Neural progenitor cell (in vitro differentiated cells): ENCODE measurements at places on chromosomes 5 and 9. TPM values are rescaled to one million over a fixed set of nuclear protein-coding genes. Genes with fewer than 3 reads are reported as not detected.

DNA sequence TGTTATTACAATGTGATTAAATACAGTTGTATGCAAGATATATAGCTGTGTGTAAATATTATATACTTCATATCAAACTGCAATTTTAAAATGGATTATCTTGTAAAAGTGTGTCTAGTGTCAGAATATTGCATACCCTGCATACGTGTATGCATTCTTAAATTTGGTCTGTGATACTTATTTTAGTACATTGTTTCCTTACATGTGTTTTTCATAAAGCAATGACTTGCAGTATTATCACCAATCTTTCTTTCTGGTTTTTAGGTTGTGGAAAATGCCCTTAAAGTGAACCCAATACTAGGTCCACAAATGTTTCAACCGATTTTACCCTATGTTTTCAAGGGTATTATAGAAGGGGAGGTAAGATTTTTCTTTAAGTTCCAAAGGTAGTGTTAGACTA lies 28.5 kb upstream of the LRRC70 start:
- no peak overlapping the region for H3K27ac ChIP-seq
- no peaks in the 10 kb centered on the region for H3K36me3 ChIP-seq
- H3K4me1 ChIP-seq: no peaks in the 10 kb centered on the region
- DNase-seq: no peak

- peaks cover 11% of the 10 kb centered on the region for H3K4me1 ChIP-seq
- no peak for DNase-seq
- H3K36me3 ChIP-seq: no peaks in the 10 kb centered on the region
- H3K27ac ChIP-seq: no peak overlapping the region
- no peaks in the 10 kb centered on the region for H3K27me3 ChIP-seq
Observed at GRCh38 chr9:106962615-106963363, 99.8 kb downstream of the ZNF462 start.

DNA sequence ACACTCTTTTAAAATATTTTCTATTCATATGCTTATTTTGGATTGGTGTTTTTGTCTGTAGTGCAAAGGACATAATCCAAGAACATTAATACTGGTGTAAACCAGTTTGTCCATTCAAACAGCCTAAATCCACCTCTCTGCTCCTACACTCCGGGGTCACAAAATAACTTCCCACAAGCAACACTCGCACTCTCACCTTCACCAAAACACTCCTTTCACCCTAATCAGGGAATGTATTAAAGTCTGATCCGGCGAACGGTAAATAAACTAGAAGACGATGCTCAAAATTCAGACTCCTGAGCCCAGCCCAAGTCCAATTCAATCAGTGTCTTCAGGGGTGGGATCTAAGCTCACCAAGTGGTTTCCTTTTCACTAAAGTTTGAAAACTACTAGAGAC lies 649 bp downstream of the AP3B1 start:
- peaks cover 16% of the 10 kb centered on the region for H3K27me3 ChIP-seq
- H3K36me3 ChIP-seq: no peaks in the 10 kb centered on the region
- DNase-seq: peak; percentile 19

DNA sequence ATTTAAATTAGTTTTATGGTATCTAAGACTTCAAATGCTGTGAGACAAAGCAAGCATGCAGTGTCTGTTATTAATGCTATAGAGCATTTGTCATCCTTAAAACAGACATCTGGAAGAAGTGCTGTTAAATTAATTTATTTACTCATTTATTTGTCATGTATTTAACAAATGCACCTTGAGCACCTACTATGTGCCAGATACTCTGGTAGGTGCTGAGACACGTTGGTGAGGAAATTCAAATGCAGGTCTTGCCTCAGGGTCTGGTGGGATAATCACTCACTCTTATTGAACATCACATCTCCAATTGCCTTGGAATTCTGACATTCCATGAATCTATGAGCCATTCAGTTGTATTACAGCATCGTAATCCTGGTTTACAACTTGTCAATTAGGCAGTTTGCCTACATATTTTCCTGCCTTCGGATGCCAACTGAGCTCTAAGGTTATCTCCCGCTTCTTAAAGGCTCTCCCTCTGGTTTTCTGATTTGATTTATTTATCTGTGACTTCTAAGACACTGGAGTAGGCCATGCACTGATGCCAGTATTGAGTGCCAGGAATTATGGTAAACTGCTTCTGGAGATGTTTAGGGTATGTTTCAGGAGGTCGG lies 56.0 kb upstream of the RPS23 start:
- no peaks in the 10 kb centered on the region for H3K36me3 ChIP-seq
- no peaks in the 10 kb centered on the region for H3K27me3 ChIP-seq
- H3K4me3 ChIP-seq: no peak overlapping the region
- no peak for DNase-seq

GRCh38 chr5:139185589-139185988 lies 12.6 kb downstream of the SIL1 start:
- no peak overlapping the region for H3K4me3 ChIP-seq
- no peaks in the 10 kb centered on the region for H3K36me3 ChIP-seq
- no peak overlapping the region for H3K27ac ChIP-seq
- no peaks in the 10 kb centered on the region for H3K27me3 ChIP-seq
- no peak for DNase-seq

- no peaks in the 10 kb centered on the region for H3K27me3 ChIP-seq
- DNase-seq: peak; percentile 43
- peak overlapping the region; percentile 9 for H3K4me3 ChIP-seq
- no peak overlapping the region for H3K27ac ChIP-seq
- no peaks in the 10 kb centered on the region for H3K36me3 ChIP-seq
- H3K4me1 ChIP-seq: peaks cover 29% of the 10 kb centered on the region
Observed at GRCh38 chr9:105138306-105138801, 106.1 kb upstream of the SLC44A1 start.

DNA sequence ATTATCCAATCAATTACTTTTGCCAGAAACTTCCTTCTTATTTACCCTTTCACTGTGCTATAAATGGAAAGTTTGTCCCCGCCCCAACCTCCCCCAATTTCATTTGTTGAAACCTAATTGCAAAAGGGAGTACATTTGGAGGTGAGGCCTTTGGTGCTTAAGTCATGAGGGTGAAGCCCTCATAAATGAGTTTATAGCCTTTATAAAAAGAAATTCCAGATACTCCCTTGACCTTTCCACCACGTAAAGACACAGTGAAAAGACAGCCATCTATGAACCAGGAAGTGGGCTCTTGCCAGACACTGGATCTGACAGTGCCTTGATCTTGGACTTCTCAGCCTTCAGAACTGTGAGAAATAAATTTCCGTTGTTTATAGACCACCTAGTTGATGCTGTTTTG lies 82.3 kb downstream of the NUDT12 start:
- no peak overlapping the region for H3K4me3 ChIP-seq
- no peak for DNase-seq
- no peaks in the 10 kb centered on the region for H3K36me3 ChIP-seq
- no peak overlapping the region for H3K27ac ChIP-seq
- H3K4me1 ChIP-seq: no peaks in the 10 kb centered on the region
- H3K27me3 ChIP-seq: no peaks in the 10 kb centered on the region

DNA sequence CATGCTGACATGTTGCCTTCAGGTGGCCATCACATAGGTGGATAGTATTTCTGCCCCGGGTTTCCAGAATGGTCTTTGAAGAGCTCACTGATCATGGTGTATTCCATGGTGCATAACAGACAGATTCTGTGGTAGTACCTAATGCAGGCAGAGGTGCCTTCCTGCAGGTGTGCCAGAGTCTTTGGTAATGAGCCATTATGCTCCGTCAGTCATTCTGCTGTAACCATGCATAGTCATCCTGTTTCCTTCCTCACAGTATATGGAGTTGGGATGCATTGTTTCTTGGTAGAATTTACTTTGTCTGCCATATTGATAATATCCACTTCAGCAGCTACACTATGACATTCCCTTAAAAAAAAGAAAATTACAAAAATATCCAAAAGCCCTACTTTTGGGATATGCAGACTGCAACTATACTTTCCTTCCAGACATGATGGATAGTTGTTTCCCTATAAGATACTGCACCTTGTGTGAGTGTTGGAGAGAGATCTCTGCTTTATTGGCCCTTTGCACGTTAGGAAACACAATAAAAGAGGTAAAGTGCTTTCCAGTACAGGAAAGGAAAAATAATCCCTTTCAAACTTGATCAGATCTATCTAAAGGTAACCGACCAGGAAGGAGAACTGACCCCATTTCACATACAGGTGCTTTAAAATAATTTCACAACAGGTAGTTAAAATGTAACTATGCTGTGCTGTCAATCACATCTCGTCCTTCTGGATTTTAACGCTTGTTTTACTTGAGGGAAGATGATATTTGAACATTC lies 537.5 kb upstream of the WWC1 start:
- peaks cover 6% of the 10 kb centered on the region for H3K4me1 ChIP-seq
- no peaks in the 10 kb centered on the region for H3K27me3 ChIP-seq
- DNase-seq: no peak
- no peaks in the 10 kb centered on the region for H3K36me3 ChIP-seq
- no peak overlapping the region for H3K4me3 ChIP-seq

- no peaks in the 10 kb centered on the region for H3K4me1 ChIP-seq
- H3K4me3 ChIP-seq: no peak overlapping the region
- no peak overlapping the region for H3K27ac ChIP-seq
- no peaks in the 10 kb centered on the region for H3K36me3 ChIP-seq
- DNase-seq: no peak
- H3K27me3 ChIP-seq: no peaks in the 10 kb centered on the region
Observed at GRCh38 chr5:177077335-177077734, 9.4 kb upstream of the FGFR4 start.

DNA sequence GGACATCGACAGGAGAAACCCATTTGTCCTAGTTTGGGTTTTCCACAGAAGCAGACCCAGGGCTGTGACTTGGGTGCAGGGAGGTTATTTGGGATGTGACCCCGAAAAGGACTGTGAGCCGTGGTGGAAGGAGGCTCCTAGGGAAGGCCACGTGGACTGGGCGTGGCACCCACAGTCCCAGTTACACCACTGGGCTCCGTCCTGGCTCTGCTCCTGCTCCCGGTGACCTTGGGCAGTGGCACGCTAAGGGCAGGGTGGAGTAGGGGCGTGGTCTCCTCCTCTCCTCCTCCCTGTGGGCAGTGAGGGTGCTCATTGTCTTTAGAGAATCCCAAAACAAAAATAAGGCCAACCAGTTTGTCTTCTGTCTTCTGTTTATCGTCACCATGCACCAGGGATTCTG lies 190.1 kb downstream of the GADD45G start:
- no peak overlapping the region for H3K4me3 ChIP-seq
- H3K36me3 ChIP-seq: no peaks in the 10 kb centered on the region
- H3K27me3 ChIP-seq: no peaks in the 10 kb centered on the region
- no peaks in the 10 kb centered on the region for H3K4me1 ChIP-seq
- no peak overlapping the region for H3K27ac ChIP-seq

DNA sequence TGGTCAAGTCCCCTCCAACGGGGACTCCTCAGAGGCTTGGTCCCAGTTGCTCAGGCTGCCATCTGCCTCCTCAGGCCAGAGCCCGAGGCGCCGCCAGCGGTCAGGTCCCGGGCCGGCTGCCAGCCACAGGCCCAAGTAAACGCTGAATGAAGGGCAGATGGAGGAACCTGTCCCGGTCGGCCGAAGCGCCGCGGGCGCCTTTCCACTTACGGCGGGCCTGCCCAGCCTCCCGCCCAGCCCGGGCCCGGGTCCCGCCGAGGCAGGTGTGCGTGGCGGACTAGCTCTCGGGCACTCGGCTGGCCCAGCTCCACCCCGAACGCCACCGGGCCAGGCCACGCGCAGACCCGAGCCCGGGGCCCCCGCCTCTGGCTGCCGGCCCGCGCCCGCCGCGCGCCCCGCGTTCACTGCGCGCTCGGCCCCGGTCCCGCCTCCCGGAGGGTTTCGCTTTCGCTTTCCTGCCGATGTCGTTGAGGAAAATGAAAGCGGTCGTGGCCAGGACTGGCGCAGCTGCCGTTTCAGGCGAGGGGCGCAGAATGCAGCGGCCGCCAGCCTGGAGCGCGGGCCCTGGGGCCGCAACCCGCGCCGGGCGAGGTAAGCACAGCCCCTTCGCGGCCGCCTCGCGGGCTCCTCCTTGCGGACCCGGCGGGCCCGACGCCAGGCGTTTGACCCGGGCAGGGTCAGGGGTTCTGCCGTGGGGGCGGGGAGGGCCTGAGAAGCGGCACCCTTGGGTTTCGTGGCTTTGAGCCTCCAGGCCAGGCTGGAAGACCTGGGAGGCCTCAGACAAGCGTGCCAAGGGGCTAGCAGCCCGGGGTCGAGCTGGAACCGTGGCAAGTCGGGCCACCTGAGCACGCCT lies 41.2 kb downstream of the SLC22A5 start:
- H3K27me3 ChIP-seq: peaks cover 9% of the 10 kb centered on the region
- peak overlapping the region; percentile 72 for H3K4me3 ChIP-seq
- H3K4me1 ChIP-seq: peaks cover 4% of the 10 kb centered on the region
- H3K27ac ChIP-seq: peak overlapping the region; percentile 75

DNA sequence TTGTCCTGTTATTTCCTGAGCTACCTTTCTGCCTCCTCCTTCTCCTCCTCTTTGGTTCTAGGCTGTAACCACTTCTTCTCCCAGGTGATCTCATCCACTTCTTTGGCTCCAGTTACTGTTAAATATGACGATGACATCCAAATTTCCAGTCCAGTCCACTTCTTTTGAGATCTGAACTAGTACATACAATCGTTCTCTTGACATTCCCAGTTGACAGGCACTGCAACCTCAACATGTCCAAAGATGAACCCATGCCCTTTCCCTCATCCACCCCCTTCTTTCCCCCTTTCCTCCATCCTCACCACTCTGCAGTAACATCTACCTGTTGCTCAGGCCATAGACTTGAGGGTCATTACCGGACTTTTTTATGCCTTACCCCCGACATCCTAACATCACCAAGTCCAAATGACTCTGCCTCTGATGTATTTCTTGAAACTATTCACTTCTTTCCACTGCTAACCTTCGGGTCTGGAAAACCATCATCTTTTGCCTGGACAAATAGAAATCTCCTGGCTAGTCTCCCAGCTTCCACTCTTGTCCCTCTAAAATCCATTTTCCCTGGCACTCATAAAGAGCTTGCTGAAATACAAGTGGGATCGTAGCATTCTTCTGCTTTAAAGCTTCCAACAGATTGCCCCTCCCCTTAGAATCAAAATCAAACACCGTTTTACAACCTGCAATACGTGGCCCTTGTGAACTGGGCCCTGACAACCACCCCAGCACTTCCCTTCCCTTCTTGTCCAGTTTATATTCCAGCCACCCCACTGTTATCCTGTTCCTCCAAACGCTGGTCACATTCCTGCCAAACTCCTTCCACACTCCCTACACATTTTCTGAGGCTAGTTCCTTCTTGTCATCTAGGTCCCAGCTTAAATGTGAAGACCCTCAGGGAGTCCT lies 31.5 kb downstream of the KLF9 start:
- no peak overlapping the region for H3K4me3 ChIP-seq
- no peak overlapping the region for H3K27ac ChIP-seq
- H3K27me3 ChIP-seq: no peaks in the 10 kb centered on the region
- no peak for DNase-seq
- no peaks in the 10 kb centered on the region for H3K36me3 ChIP-seq

- H3K4me3 ChIP-seq: no peak overlapping the region
- H3K4me1 ChIP-seq: peaks cover 10% of the 10 kb centered on the region
- H3K36me3 ChIP-seq: no peaks in the 10 kb centered on the region
- no peaks in the 10 kb centered on the region for H3K27me3 ChIP-seq
- H3K27ac ChIP-seq: no peak overlapping the region
- DNase-seq: no peak
Observed at GRCh38 chr9:35562895-35563780, 41.9 kb upstream of the TESK1 start.

Gene SELENOP
- 1.4 and 2.0 TPM in 2 replicates for total RNA-seq

Gene FBXO4
- total RNA-seq: 5.0 and 15.5 TPM in 2 replicates

Gene ENTR1
- total RNA-seq: 34.9 and 52.3 TPM in 2 replicates

Gene DYNC2I2
- 45.9 and 141 TPM in 2 replicates for total RNA-seq

Gene LCN1
- total RNA-seq: not detected in 2 replicates
